ENCODE measurements at places on chromosomes 3 and 15.
A peak's percentile ranks its signal among the peaks of the same experiment; 100 is the strongest.

DNA sequence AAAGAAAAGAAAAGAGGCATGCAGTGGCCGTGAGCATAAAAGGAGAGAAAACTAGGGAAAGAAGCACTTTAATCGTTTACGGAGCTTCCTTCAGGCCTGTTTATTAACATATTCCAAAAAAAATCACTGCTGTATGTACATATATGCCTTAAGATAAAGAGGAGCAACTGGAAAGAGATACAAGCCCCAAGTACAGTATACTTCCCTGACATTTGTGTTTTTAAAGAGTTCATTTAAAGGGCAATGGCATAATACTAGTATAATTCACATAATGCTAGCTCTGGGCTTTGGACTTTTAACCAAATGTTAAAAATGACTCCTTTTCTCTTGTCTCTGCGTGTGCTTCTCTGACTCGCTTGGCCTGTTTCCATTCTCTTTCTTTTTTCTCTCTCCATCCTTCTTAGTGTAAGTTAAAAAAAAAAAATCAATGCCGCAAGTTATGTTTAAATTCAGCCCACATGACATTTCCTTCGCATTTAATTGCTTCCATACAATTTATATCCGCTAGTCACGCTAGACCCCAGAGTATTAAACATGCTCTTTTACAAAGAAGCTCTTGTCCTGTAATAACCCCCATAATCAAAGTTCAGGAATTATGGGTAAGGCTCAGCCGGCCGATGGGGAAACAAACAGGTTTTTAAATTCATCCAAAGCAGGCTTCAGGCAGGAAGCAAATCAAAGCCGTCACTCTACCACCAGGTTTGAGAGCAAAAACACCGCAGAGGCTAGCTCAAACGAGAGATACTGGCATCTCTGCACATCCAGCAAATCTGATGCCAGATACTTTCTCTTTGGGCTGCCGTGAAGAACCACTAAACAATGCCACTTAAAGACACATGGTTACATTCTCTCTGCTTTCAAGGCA is 19.4 kb downstream of the WWTR1 start:
- no peaks in the 10 kb centered on the region for H3K4me1 ChIP-seq
- no peak overlapping the region for H3K27ac ChIP-seq
- DNase-seq: no peak
- H3K36me3 ChIP-seq: no peaks in the 10 kb centered on the region
- H3K27me3 ChIP-seq: peaks cover 9% of the 10 kb centered on the region

DNA sequence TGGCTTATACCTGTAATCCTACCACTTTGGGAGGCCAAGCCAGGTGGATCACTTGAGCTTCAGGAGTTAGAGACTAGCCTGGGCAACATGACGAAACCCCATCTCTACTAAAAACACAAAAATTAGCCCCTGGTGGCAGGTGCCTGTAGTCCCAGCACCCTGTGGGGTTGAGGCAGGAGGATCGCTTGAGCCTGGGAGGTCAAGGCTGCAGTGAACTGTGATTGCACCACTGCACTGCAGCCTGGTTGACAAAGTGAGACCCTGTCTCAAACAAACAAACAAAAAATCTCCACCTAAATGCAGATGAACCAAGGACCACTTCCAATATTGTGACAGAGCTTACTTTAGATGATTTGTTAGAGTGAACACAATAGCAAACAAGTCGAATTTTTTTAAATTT is 53.7 kb downstream of the TP53BP1 start:
- no peaks in the 10 kb centered on the region for H3K27me3 ChIP-seq
- no peak for DNase-seq
- H3K36me3 ChIP-seq: peaks cover 23% of the 10 kb centered on the region
- H3K27ac ChIP-seq: no peak overlapping the region

DNA sequence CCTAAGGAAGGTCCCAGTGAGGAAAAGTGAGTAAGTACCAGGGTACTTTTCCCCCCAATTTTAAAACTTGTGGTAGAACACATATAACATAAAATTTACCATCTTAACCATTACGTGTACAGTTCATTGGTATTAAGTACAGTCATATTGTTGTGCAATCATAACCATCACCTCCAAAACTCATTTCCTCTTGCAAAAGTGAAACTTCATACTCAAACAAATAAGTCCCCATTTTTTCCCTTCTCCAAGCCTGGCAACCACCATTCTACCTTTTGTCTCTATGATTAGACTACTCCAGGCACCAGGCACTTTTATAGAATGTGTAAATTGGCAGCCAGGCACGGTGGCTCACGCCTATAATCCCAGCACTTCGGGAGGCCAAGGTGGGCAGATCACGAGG is 12.2 kb downstream of the PRC1 start:
- DNase-seq: no peak
- H3K4me3 ChIP-seq: no peak overlapping the region
- no peaks in the 10 kb centered on the region for H3K27me3 ChIP-seq
- no peak overlapping the region for H3K27ac ChIP-seq

GRCh38 chr3:183818706-183819624 is 6.4 kb downstream of the MAP6D1 start:
- no peak overlapping the region for H3K27ac ChIP-seq
- no peaks in the 10 kb centered on the region for H3K27me3 ChIP-seq
- no peak overlapping the region for H3K4me3 ChIP-seq
- H3K4me1 ChIP-seq: peaks cover 3% of the 10 kb centered on the region
- peaks cover 6% of the 10 kb centered on the region for H3K36me3 ChIP-seq
- DNase-seq: no peak

GRCh38 chr3:42123012-42123581 is 31.9 kb downstream of the TRAK1 start:
- H3K27me3 ChIP-seq: no peaks in the 10 kb centered on the region
- no peaks in the 10 kb centered on the region for H3K4me1 ChIP-seq
- no peak overlapping the region for H3K4me3 ChIP-seq
- no peak overlapping the region for H3K27ac ChIP-seq
- DNase-seq: no peak

GRCh38 chr3:38717355-38718240 is 68.1 kb upstream of the SCN5A start:
- H3K4me3 ChIP-seq: no peak overlapping the region
- peaks cover 21% of the 10 kb centered on the region for H3K27me3 ChIP-seq
- no peaks in the 10 kb centered on the region for H3K36me3 ChIP-seq
- no peaks in the 10 kb centered on the region for H3K4me1 ChIP-seq
- no peak for DNase-seq

GRCh38 chr3:136245691-136246090 is 4.4 kb upstream of the PCCB start:
- H3K36me3 ChIP-seq: no peaks in the 10 kb centered on the region
- H3K27ac ChIP-seq: no peak overlapping the region
- no peak overlapping the region for H3K4me3 ChIP-seq
- no peak for DNase-seq
- H3K27me3 ChIP-seq: no peaks in the 10 kb centered on the region
- H3K4me1 ChIP-seq: peaks cover 8% of the 10 kb centered on the region

GRCh38 chr3:36890261-36890660 is 54.6 kb downstream of the TRANK1 start:
- H3K27me3 ChIP-seq: no peaks in the 10 kb centered on the region
- DNase-seq: no peak
- H3K4me3 ChIP-seq: no peak overlapping the region
- H3K27ac ChIP-seq: no peak overlapping the region
- peaks cover 24% of the 10 kb centered on the region for H3K4me1 ChIP-seq

DNA sequence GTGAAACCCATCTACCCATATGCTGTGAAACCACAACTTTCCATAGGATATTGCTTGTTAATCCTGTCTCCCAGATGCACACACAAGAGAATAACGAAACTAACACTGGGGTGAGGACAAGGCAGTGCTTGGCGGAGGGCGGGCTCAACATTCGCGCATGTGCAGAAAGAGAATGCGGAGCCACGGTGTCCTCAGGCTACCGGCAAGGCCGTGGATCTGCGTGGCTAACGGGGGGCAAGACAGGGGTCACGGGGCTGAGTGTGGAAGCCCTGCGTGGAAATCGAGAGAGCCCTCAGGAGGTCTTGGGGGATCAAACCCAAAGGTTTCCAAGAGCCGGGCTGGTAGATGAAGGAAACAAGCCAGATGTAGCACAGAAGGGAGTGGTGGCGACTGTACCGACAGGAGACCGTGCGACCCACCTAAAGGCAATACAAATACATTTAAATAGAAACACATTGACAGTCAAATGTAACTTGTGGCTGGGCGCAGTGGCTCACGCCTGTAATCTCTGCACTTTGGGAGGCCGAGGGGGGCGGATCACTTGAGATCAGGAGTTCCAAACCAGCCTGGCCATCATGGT is 48.5 kb upstream of the TRA2B start:
- no peak overlapping the region for H3K27ac ChIP-seq
- no peak overlapping the region for H3K4me3 ChIP-seq
- no peaks in the 10 kb centered on the region for H3K4me1 ChIP-seq
- DNase-seq: no peak
- H3K27me3 ChIP-seq: peaks cover 10% of the 10 kb centered on the region

DNA sequence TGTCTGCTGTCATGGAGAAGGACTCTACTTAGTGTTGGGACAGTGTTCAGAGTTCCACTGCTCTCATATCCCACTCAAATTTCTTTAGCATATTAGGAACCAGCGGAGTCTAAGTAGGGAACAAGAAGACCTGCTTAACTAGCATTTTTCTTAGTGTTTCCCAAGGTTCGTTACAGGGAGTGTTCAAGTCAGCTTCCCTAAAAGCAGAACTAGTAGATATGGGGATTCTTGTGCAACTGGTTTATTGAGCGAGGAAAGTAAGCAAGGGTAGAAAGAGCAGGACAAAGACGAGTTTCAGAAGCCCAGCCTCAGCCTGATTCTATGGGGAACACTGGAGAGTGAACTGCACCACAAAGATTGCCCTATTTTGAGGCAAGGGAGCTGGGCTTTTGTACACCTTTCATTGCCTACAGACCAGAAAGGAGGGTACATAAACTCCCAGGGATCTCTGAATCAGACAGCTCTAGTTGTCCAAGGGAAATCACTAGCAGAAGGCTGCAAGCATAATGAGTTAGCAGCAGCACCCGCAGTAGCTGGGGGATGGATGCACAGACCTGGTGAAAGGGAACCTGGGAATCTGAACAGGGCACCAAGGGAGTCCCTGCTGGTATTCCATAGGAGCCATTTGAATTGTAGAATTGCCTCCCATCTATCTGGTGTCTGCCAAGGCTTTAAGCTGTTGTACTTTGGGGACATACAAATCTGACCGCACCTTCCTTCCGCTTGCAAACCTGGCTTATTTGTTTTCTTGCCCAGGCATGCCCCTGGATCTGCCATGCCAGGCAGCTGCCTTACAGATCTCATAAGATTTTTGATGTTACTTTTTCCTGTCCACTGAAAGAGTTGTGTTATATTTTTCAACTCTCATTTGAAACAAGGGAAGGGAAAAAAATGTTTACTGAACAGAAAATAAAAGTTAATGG is 15.1 kb downstream of the CMTM7 start:
- no peak for DNase-seq
- H3K27me3 ChIP-seq: no peaks in the 10 kb centered on the region
- no peak overlapping the region for H3K4me3 ChIP-seq

- H3K27me3 ChIP-seq: no peaks in the 10 kb centered on the region
- DNase-seq: no peak
- peak overlapping the region; percentile 64 for H3K4me3 ChIP-seq
- H3K27ac ChIP-seq: peak overlapping the region; percentile 58
- no peaks in the 10 kb centered on the region for H3K36me3 ChIP-seq
- H3K4me1 ChIP-seq: peaks cover 66% of the 10 kb centered on the region
Measured at GRCh38 chr15:100330221-100330620, 11.6 kb downstream of the ADAMTS17 start.

DNA sequence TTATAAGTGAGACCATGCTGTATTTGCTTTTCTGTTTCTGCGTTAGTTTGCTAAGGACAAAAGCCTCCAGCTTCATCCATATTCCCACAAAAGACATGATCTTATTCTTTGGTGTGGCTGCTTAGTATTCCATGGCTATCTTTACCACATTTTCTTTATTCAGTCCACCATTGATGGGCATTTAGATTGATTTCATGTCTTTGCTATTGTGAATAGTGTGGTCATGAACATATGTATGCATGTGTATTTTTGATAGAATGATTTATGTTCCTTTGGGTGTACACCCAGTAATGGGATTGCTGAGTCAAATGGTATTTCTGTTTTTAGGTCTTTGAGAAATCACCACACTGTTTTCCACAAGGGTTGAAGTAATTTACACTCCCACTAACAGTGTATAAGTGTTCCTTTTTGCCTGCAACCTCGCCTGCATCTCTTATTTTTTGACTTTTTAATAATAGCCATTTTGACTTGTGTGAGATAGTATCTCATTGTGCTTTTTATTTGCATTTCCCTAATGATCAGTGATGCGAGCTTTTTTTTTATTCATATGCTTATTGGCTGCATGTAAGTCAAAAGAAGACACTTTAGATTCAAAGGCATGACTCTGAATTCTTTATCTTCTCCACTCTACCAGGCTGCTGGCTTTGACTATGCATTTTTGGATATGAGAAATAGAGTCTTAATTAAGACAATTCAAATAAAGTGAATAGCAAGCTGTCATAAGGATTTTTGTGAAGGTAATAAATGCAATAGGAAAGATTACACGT is 183.3 kb upstream of the SYNPR start:
- no peaks in the 10 kb centered on the region for H3K27me3 ChIP-seq
- H3K4me1 ChIP-seq: no peaks in the 10 kb centered on the region
- DNase-seq: no peak

GRCh38 chr15:57500979-57501576 is 90.6 kb upstream of the MYZAP start:
- no peaks in the 10 kb centered on the region for H3K4me1 ChIP-seq
- H3K27ac ChIP-seq: no peak overlapping the region
- no peaks in the 10 kb centered on the region for H3K27me3 ChIP-seq
- no peak for DNase-seq
- H3K36me3 ChIP-seq: no peaks in the 10 kb centered on the region
- H3K4me3 ChIP-seq: no peak overlapping the region

- no peak overlapping the region for H3K27ac ChIP-seq
- H3K27me3 ChIP-seq: no peaks in the 10 kb centered on the region
- no peaks in the 10 kb centered on the region for H3K36me3 ChIP-seq
- no peak for DNase-seq
Measured at GRCh38 chr15:59349680-59350420, 22.8 kb downstream of the MYO1E start.

GRCh38 chr15:91660174-91660649 is 193.3 kb upstream of the SLCO3A1 start:
- H3K27ac ChIP-seq: no peak overlapping the region
- no peaks in the 10 kb centered on the region for H3K27me3 ChIP-seq
- no peaks in the 10 kb centered on the region for H3K4me1 ChIP-seq
- no peak for DNase-seq
- no peak overlapping the region for H3K4me3 ChIP-seq

GRCh38 chr3:27224197-27224596 is 145.0 kb downstream of the NEK10 start:
- DNase-seq: no peak
- no peaks in the 10 kb centered on the region for H3K4me1 ChIP-seq
- peaks cover 3% of the 10 kb centered on the region for H3K27me3 ChIP-seq
- no peak overlapping the region for H3K27ac ChIP-seq

DNA sequence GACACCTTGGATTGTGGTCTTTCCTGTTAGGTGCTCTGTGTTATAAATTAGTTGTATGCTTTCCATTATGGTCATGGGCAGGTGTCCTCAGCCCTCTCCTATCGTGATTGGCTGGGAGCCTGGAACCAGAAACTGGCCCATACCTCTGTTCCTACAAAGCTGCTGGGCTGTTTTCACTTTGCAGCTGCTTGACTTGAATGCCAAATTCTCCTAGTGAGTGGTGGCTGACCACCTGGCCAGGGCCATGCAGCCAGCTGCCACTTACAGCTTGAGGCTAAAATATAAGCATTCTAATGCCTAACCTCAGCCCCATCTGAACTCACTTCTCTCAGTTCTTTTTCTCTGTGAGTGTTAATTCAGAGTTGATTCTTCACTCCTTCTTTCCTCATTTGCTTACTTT is 239.3 kb upstream of the GBE1 start:
- no peaks in the 10 kb centered on the region for H3K4me1 ChIP-seq
- no peak overlapping the region for H3K4me3 ChIP-seq
- no peak for DNase-seq

- H3K27ac ChIP-seq: no peak overlapping the region
- no peak overlapping the region for H3K4me3 ChIP-seq
- no peak for DNase-seq
- no peaks in the 10 kb centered on the region for H3K36me3 ChIP-seq
- H3K4me1 ChIP-seq: no peaks in the 10 kb centered on the region
- H3K27me3 ChIP-seq: peaks cover 14% of the 10 kb centered on the region
Measured at GRCh38 chr15:78205856-78206255, 28.5 kb downstream of the ACSBG1 start.

All from T-cell (primary cell).